ENCODE measurements at places on chromosomes 3 and 15. TPM values are rescaled to one million over a fixed set of nuclear protein-coding genes. Genes with fewer than 3 reads are reported as not detected.

STARD5 gene
- total RNA-seq = 2.4 TPM

GOLGA8M gene
- total RNA-seq = 18.3 TPM

DYNLT2B gene
- total RNA-seq = 4.0 TPM

AHSG gene
- not detected for total RNA-seq

MELTF gene
- total RNA-seq = 3.8 TPM

ISL2 gene
- not detected for total RNA-seq

TGM4 gene
- total RNA-seq = not detected

AQP9 gene
- total RNA-seq = 2.1 TPM

CHAC1 gene
- 0.66 TPM for total RNA-seq
